ENCODE measurements at places on chromosomes 7 and 10.

- no peak for DNase-seq
These were observed 101.5 kb upstream of the TAS2R16 start for GRCh38 chr7:123096976-123097375.

- DNase-seq, result no peak
These were observed 127.2 kb downstream of the CELF2 start for GRCh38 chr10:11144626-11145494.

GRCh38 chr7:45161842-45162241, 4.3 kb downstream of the RAMP3 start:
- no peak for DNase-seq

GRCh38 chr7:51142741-51143385, 173.7 kb downstream of the COBL start:
- DNase-seq, result no peak

DNA sequence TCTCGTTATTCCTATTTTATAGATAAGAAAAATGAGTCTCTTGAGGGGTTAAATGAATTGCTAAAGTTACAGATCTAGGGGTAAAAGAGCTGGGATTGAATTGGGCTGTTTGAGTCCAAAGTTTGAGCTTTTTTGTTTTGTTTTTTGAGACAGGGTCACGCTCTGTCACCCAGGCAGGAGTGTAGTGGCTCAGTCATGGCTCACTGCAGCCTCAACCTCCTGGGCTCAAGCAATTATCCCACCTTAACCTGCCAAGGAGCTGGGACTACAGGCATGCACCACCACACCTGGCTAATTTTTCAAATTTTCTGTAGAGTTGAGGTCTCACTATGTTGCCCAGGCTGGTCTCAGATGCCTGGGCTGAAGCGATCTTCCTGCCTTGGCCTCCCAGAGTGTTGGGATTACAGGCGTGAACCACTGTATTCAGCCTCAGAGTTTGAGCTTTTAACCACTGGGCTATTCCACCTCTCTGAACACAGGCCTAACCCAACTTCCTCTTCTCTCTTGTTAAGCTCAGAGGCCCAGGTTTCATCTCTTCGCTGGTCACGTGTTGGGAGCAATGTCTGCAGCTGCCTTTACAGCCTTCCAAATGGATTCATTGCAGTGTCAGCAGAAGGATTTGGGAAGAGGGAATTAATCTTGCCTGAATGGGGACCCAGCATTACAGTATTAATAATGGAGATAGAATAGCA, 8.0 kb downstream of the SUFU start:
- no peak for DNase-seq

DNA sequence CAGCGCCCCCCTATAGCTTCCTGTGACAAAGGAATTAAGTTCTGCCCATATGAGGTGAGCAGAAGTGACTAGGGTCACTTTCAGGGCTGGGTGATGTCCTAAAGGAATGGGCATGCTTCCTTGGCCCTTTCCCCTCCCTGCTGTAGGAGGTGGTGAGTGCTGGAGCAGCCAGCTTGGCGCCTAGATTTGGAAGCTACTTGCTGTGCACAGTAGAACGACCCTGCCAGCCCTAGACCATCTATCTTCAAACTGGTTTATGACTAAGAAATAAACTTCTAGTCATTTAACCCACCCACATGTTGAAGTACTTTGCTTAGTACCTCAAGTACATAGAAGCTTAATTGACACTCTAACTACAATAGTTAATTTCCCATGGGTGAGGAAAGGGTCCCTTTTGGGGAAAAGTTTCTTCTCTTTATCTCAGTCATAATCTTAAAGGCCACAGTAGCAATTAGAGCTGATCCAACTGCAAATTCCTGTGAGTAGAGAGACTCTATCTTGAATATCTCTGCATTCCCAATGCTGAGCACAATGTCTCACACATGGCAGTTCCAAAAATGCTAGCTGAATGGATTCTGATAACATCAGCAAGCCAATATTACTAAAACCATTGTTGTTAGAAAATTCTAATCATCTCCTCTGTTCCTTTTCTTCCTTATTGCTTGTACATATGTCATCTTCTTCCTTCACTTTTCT, 227.2 kb downstream of the RELN start:
- no peak for DNase-seq

DNA sequence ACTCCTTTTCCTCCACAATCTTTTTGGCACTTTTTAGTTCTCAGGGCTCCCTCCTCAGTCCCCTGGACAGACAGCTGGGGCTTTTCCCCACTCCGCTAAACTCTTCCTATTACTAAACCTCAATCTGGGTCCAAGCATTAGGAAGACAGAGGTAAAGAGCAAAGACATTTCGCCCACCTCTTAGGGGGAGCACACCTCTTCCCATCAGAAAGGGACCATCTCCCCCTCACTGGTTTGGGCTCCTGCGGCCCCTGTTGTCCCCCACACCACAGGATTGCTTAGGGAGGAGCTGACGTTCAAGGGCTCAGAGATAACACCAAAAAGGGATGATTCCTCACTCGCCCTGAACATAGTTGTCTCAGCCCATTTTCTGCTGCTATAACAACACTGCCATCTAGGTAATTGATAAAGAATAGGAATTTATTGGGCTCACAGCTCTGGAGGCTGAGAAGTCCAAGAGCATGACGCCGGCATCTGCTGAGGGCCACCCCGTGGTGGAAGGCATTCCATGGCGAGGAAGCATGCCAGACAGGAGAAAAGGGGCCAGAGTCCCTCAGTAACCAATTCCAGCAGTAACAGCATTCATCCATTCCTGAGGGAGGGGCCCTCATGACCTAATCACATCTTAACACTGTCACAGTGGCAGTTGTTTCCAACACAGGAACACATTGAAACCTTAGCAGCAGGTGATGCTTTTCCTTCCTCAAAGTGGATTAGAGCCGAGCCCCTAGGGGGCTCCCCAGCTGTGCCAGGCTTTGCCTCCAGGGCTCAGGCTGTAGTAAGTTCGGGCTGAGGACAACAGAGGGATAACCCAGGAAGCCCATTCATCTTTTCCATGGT, 209.6 kb downstream of the EBF3 start:
- DNase-seq, result no peak

DNA sequence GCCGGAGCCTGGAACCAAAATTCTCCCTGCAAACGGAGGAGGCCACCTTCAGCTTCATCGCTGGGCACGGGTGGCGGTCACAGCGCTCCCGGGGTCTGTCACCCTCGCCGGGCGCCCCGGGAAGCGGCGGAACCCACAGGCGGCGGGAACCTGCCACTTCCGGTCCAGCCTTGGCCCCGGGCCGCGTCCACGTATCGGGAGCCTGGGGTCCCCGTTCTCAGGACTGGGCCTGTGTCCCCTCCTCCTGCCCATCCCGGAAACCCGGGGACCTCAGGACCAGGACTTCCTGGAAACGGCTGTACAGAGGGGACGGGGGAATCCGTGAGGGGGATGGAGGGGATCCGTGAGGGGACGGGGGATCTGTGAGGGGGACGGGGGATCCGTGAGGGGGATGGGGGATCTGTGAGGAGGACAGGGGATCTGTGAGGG, 25.4 kb downstream of the PDGFA start:
- no peak for DNase-seq

DNA sequence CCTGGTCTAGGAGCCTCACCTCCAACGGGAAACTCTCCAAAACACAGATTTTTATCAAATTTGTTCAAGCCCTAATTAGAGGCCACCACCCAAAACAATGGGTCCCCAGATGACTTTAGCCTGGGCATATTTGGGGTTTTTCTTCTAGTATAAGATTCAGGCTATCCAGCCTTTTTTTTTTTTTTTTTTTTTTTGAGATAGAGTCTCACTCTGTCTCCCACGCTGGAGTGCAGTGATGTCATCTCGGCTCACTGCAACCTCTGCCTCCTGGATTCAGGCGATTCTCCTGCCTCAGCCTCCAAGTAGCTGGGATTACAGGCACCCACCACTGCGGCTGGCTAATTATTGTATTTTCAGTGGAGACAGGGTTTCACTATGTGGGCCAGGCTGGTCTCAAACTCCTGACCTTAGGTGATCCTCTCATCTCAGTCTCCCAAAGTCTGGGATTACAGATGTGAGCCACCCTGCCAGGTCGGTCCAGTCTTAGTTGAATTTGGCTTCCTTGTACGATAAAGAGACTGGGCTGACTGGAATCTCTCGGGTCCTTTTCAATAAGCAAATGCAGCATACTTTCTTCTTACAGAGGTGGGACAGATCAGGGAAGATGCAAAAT, 91.4 kb upstream of the KLF6 start:
- no peak for DNase-seq

DNA sequence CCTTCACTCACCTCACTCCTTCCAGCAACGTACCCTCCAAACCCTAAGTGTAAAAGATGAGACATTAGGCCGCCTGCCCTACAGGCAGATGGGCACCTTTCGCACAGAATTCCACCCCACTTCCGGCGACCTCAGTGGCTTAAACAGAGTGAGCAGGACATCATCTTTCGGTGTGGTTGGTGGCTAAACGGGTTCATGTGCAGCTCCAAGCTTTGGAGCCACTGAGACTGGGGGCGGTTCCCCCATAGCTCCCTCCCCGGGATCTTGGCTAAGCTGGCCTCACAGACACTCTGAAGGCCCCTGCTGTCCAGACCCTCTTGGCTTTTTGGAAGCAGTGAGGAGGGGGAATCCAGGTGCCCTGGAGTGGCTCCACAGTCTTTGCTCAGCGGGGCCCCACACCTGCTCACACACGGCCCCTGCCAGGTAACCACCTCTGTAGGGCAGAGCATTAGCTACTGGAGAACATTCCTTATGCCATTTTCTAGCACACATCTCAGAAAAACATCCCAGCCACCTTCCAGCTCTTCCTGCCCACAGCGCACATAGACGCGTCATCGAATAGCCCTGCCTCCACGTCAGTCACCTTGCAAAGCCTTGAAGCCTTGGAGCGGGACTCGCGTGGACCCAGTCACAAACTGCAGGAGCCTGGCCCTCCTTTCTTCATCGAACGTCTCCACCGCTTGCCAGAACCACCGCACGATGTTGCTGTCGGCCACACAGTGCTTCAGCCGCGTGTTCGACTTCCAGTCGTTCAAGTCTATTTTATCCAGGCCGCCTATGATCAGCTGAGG, 108.8 kb downstream of the SMURF1 start:
- no peak for DNase-seq

- DNase-seq, result no peak
These were observed 61.4 kb upstream of the ABCB5 start for GRCh38 chr7:20554072-20554471.

GRCh38 chr7:143397710-143398530, 10.7 kb downstream of the EPHA1 start:
- DNase-seq, result no peak

DNA sequence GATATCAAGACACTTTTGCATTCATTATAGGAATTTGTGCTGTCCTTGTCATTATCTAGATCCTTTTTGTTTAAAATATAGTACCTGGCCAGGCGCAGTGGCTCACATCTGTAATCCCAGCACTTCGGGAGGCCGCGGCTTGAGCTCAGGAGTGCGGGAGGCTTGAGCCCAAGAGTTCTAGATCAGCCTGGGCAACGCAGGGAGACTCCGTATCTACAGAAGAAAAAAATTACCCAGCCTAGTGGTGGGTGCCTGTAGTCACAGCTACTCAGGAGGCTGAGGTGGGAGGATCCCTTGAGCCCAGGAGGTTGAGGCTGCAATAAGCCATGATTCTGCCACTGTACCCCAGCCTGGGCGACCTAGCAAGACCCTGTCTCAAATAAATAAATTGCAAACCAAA, 621 bp upstream of the MORN4 start:
- DNase-seq, result no peak

- DNase-seq, result no peak
These were observed 495.7 kb downstream of the INHBA start for GRCh38 chr7:41207141-41207540.

DNA sequence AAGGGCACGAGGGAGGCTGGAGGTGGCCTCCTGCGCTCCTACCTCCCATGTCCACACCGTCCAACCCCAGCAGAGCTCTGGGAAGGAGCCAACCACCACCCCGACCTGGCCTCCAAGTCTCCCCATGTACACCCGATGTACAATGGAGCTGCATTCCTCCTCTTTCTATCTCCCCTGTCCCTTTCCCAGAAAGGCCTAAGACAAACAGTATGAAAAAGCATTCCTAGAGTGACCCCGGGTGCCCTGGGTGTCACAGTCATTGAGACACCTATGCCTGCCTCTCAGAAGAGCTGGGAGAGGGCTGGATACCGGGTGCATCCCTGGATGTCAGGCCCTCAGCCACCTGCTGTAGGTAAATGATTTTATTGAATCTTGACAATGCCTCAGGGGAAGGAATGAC, 248.1 kb downstream of the EMX2 start:
- no peak for DNase-seq

- DNase-seq, result no peak
These were observed 12.4 kb downstream of the TMEM248 start for GRCh38 chr7:66933469-66933868.

GRCh38 chr10:97157578-97158095, 28.1 kb downstream of the SLIT1 start:
- no peak for DNase-seq

DNA sequence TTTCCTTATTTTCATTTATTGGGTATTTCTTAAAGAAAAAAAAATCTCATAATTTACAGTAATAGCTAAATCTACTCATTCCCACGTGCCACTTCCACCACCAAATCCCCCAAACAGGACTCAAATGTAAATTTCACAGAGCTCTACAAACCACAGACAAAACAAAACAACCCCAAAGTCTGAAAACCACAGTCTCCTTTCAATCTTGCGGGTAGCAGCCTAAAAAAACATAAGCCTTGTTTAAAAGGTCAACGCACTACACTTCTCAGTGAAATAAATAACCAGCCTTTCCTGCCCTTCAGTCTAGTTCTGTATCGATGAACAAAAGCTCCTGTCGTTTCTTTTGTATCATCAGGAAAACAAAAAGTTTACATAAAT, 121.8 kb upstream of the AFAP1L2 start:
- no peak for DNase-seq

DNA sequence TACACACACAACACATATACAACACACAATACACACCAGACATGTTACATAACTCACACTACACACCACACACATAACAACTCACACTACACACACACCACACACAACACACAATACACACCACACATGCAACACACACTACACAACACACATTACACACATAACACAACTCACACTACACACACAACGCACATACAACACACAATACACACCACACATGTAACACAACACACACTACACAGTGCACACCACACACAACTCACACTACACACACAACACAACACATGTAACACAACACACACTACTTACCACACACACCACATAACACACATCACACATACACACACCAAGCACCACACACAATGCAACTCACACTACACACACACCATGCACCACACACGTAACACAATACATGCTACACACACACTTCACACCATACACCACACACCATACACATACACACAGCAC, 166.5 kb downstream of the KCNMA1 start:
- DNase-seq, result no peak

DNA sequence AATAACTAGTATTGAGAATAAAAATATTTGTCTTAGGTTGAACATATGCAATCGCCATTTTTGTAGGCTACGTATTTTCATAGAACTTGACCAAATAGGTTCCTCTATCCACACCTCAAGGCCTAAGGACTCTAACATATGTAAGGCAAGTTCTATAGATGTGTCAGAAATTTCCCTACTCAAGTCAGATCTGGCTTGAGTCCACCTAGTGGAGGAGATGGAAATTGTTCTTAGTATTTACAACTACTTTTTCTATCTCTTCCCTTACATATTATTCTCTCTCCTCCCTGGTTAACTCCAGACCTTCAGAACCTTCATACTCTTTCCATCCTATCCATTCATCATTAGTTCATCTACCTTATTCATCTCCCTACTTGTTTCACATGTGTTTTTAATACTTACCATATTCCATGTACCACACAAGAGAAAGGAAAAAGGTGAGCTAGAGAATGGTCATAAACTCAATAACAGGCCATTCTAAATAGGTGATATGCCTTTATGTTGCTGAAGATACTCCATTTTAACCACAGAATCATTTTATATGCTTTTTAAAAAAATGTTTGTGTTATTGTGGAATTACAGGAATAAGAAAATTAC, 174.5 kb upstream of the HDAC9 start:
- peak; percentile 38 for DNase-seq
